Cerebellar nuclear complex (tissue), 1 donor: ENCODE measurements at places on chromosomes 3 and 15.

GRCh38 chr3:69219101-69219708 lies 96.8 kb upstream of the LMOD3 start:
- no peak for DNase-seq

GRCh38 chr3:156388497-156389448 lies 166.1 kb downstream of the SSR3 start:
- no peak for DNase-seq

GRCh38 chr15:75827691-75828090 lies 15.6 kb upstream of the UBE2Q2 start:
- DNase-seq = no peak

GRCh38 chr3:130516645-130517512 lies at the start of gene COL6A6:
COL6A6 (plus strand) TSS chr3:130517177; CDS start chr3:130560365, 43,188 bp downstream.
- DNase-seq = no peak

DNA sequence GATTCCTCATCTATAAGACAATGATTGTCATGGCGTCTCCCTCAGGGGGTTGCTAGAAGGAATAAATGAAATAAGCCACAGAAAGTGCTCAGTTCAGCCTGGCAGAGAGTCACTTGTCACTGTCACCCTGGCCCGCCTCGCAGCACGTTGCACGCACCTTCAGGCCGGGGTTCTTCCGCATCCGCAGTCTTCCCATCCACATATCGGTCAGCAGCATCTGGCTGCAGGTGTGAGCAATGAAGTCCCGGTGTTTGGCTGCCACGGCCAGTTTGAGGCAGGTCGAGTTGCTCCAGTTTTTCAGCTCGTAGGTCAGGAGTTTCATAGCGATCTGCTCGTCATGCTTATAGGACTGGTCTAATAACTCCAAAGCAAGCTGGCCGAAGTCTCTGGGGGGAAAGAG lies 48.5 kb upstream of the MTMR10 start:
- no peak for DNase-seq

- DNase-seq = no peak
These were observed 242.9 kb downstream of the WNT5A start for GRCh38 chr3:55244247-55244646.

GRCh38 chr3:52473026-52473425 lies 17.6 kb downstream of the NISCH start:
- DNase-seq = no peak

DNA sequence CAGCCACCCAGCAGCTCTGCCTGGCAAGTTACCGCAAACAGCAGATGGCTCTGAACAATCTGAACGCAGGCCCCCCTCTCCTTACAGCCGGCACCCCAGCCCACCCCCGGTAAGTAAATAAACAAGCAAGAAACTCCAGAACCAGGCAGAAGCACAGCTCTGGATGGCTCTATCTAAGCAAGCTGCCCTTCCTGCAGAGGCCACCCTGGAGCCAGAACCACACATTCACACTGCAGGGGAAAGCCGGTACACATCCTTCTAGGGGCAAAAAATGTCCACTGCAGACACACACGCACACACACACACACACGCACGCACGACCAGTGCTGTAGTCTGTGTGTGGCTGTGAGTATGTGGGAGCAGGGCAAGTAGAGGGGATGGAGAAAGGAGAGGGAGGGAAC lies 63.9 kb downstream of the ADCY5 start:
- no peak for DNase-seq

DNA sequence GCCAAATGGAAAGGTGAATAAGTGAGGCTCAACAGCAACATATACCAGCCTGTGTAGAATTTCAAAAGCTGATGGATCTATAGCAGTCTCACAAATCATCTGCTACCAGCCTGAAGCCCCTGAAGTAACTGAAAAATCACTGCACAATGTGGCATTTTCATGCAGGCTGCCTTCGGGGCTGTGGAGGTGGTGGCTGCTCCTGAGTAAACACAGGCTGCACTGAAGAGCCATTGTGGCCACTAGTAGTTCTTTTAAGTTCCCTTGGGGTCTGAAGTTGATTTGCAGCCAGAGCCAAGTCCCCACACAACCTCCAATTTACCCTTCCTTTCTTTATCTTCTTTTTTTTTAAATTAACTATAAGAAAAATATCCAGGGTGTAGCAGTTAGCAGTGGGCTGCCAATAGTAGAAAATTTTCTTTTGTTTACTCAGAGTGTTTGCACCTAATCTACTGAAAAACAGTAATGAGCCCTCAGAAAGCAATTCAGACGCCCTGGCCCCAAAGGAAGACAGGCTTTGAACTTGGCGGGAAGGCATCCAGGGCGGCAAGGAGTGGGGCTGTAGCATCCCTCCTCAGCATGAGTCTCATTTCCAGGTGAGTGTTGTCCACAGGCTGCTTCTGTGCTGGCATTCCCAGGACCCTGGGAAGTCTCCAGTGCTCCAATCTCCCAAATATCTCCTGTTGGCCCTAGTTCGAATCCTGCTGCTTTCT lies 13.3 kb upstream of the SUSD5 start:
- DNase-seq = no peak

DNA sequence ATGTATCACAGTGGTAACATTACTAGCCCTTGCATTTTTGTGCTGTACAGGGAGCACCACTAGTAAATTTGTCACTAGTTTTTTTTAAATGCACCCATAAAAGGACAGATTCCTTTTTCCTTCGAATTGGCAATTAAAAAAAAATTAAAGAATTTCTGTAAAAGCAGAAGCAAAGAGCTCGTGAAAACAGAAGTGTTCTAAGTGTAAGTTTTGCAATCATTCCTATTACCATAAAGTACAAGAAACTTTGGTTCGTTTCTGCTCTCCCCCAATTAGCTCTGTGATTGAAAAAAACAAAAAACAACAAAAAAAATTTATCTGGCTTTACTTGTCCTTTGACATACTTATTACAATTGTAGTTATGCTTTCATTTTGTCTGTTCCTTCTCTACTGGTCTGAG lies 5.3 kb downstream of the SERP1 start:
- DNase-seq = no peak

DNA sequence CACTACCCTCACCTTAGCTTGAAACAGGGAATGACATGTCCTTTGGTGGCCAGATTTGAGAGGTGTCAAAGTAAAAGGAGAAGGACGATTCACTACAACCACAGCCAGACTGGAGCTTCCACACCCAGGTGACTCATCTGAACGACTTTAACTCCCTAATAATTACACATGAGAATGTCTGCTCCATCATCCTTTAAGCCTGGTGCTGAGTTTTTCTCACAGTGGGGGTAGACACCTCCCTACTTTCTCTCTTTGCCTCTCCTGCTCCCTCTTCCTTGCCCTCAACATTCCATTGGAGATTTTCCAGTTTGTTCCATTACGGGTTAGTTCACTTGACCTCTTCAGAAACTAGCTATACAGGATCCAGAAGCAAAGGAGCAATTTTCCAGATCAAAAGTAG lies 154.3 kb upstream of the BHLHE40 start:
- no peak for DNase-seq

GRCh38 chr3:197430934-197431333 lies 124.8 kb downstream of the BDH1 start:
- no peak for DNase-seq

DNA sequence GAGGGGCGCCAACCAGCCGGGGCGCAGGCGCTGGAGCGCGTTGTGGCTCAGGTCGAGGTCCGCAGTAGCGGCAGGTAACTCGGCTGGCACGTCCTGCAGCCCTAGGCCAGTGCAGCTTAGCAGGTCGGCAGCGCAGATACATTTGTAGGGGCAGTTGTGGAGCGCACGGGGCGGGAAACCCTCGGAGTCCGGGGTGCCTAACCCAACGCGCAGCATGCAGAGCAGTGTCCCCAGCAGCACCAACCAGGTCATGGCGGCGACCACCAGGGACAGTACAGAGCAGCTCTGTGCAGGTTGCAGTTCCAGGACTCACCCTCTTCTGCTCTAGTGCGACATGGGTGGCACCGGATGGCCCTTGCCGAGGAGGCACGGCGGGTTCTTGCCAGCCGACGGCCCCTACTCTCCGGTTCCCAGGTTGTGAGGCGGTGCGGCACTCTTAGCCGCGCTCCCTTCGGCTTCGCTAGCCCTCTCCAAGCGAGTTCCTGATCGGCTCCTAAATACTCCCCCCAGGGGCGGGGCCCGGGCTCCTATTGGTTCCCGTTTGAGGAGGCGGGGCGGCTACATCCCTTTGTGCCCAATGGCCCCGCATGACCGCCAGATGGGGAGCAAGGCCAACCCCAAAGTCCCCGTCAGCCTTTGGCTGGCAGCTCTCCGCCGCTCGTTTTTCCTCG lies at the start of gene AMIGO3:
AMIGO3 (minus strand) TSS at position 471 of the 671 bp plus-strand sequence; CDS start at position 252, 219 bp downstream.
- DNase-seq = peak; percentile 97

GRCh38 chr3:71258526-71258925 lies 325.0 kb downstream of the FOXP1 start:
- no peak for DNase-seq

DNA sequence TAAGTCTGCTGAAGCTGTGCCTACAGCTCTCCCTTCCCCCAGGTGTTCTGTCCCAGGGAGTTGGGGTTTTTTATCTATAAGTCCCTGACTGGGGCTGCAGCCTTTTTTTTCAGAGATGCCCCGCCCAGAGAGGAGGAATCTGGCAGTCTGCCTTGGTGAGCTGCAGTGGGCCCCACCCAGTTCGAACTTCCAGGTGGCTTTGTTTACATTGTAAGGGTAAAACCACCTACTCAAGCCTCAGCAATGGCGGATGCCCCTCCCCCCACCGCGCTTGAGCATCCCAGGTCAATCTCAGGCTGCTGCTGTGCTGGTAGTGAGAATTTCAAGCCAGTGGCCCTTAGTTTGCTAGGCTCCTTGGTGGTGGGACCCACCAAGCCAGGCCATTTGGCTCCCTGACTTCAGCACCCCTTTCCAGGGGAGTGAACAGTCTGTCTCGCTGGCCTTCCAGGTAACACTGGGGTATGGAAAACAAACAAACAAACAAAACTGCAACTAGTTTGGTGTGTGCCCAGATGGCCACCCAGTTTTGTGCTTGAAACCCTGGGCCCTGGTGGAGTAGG lies 189.4 kb downstream of the MFSD1 start:
- no peak for DNase-seq

- DNase-seq = no peak
These were observed 93.4 kb downstream of the CHSY1 start for GRCh38 chr15:101158166-101159095.

- no peak for DNase-seq
These were observed 407.1 kb upstream of the CFAP20DC start for GRCh38 chr3:59456852-59457485.

GRCh38 chr3:13148561-13149329 lies 75.5 kb upstream of the IQSEC1 start:
- DNase-seq = no peak

DNA sequence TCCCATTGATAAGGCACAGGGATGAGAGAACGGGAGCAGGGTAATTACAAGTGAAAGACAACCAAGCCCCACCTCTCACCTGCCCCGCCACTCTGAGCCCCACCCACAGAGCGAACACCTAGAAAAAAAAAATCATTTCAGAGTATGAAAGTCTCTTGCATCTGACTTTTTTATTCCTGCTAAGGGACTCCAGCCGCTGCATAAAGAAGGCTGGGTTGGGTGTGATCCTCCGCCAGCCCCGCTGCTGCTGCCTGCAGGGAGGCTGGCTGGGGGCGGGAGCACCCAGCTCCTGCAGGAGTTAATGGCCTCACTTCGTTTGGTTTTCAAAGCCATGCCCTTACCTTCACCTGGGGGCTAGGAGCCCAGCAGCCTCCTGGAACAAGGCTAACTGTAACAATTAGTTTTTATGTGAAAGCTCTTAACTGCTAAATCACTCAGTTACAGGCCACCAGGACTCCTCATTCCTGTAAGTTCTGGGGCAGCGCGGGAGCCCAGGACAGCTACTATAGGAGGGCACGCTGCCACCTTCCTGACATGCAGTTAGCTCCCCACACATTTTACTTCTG lies 78.0 kb upstream of the SNRPA1 start:
- no peak for DNase-seq

- no peak for DNase-seq
These were observed 243.3 kb upstream of the TOPAZ1 start for GRCh38 chr3:43998370-43998835.

GRCh38 chr15:35548435-35548834 lies 2.5 kb upstream of the DPH6 start:
- DNase-seq = no peak

DNA sequence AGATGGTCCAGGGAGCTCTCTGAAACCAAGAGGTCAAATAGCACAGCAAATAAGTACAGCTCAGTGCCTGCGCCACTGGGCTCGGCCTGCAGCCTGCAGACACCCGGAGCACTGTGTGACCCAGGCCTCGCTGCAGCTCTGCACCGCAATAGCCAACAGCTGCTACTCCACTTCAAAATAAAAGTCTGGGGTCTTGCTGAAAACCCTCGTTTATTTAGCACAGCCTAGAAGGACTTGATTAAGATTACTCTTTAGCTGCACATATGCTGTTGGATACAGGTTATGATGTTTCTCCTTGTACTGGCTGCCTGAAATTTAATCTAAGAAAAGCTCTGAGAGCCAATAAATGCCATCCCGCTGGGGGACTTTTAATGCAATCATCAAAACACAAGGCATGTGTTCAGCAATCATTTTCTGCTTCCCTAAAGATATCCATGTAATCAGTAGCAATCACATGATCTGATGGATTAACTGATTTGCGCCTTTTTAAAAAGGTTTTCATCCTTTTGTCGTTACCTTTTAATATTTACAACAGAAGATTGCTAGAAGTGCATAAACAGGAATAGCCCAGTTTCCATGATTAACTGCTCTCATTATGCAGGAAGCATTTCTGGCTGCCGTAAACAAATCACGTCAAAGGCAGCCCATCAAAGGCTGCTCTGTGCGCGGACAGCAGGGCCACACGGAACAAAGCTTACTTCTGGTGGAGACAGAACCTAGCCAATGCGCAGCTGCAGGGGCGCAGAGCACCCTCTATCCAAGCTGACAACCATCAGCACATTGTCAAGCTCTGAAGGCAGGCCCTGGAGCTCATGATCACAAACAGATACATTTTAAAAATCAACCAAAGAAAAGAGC lies 58.8 kb downstream of the CLASP2 start:
- peak; percentile 62 for DNase-seq
